RWPE1 (cell line): ENCODE measurements at places on chromosomes 3 and 15.
A peak's percentile ranks its signal among the peaks of the same experiment; 100 is the strongest.

- no peak for DNase-seq
Measured at GRCh38 chr15:28033443-28033842, 65.7 kb downstream of the OCA2 start.

- no peak for DNase-seq
Measured at GRCh38 chr3:4845882-4846281, 133.4 kb upstream of the BHLHE40 start.

DNA sequence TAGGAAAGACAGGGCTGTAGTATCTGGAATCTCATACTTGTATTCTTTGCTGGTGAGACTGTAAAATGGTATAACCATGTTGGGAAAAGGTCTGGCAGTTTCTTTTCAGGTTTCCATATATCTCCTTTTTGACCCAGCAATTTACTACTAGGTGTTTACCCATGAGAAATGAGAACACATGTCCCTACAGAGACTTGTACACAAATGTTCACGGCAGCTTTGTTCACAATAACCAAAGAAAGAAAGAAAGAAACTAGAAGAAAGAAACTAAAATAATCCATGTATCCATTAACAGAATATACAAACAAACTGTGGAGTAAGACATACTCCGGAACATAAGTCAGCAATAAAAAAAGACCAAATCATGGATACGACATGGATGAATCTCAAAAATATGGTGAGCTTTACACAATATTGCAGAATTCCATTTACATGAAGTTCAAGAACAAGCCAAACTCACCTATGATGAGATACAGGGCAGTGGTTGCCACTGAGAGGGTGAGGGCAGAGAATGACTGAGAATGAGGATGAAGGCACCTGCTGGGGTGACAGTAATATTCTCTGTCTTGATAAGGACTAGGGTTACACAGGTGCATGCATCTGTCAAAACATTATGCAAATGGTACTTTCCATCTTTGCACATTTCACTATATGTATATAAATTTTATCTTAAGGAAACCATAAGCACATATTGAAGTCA lies 2.7 kb downstream of the RFTN1 start:
- no peak for DNase-seq

- no peak for DNase-seq
Measured at GRCh38 chr3:104519468-104520227, 847.1 kb upstream of the ALCAM start.

GRCh38 chr3:126649556-126650092 lies 5.3 kb downstream of the TXNRD3 start:
- DNase-seq, result no peak

DNA sequence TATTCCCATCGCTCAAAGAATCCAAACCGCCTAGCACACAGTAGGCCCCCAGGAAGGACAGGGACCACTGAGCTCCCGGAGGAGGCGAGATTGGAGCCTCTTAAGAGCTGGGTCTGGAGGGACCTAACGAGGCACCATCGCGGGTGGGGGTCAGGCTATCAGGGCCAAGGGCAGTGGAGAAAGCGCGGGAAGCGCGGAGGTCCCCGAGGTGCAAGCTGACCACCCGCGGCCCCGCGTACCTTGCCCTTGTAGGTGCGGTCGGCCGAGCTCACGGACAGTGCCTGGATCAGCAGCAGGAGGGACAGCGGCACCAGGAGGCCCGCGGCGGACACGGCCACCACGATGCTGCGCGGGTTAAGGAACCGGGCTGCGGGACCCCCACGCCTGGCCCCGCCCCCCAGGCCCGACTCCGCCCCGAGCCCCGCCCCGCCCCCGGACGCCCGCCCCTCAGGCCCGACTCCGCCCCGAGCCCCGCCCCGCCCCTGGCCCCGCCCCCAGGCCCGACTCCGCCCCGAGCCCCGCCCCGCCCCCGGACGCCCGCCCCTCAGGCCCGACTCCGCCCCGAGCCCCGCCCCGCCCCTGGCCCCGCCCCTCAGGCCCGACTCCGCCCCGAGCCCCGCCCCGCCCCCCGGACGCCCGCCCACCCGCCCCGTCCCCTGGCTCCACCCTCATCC lies 3.9 kb downstream of the ZDHHC19 start:
- no peak for DNase-seq

GRCh38 chr3:186169379-186169778 lies 60.5 kb upstream of the ETV5 start:
- no peak for DNase-seq

DNA sequence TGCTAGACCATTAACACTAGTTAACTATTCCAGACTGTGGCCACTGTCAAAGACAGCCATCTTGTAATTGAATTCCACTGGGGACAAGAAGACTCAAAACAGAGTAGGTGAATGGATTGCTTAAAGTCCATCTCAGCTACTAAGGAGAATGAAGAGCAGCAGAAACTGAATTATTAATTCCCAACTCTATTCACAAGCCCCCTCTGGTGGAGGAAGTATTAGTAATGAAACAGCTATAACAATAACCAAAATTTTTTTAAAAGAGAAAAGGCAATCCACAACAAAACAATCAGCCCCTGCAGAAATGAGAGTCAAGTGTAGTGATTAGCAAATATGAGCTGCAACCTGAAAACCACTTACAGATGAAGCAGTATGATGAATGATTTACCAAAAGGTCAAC lies 302.8 kb downstream of the FHIT start:
- no peak for DNase-seq

DNA sequence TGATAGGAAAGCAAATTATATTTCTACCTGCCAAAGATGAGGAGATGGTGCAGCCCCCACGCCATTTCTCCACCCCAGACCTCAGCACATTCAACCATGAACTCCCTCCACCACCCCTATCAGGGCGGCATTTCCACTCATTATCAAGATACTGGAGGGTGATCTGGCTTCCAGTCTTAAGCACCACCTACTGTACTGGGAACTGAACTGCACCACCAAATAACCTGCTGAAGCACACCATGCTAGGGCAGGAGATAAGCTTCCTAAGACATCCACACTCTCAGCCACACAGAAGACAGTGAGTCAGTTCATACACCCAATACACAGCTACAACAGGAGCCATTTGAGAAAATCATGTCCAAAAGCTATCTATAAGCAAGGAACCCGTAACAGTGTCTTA lies 98.8 kb downstream of the FGF7 start:
- no peak for DNase-seq

GRCh38 chr15:90903733-90904536 lies 833 bp downstream of the MAN2A2 start:
- DNase-seq, result no peak

DNA sequence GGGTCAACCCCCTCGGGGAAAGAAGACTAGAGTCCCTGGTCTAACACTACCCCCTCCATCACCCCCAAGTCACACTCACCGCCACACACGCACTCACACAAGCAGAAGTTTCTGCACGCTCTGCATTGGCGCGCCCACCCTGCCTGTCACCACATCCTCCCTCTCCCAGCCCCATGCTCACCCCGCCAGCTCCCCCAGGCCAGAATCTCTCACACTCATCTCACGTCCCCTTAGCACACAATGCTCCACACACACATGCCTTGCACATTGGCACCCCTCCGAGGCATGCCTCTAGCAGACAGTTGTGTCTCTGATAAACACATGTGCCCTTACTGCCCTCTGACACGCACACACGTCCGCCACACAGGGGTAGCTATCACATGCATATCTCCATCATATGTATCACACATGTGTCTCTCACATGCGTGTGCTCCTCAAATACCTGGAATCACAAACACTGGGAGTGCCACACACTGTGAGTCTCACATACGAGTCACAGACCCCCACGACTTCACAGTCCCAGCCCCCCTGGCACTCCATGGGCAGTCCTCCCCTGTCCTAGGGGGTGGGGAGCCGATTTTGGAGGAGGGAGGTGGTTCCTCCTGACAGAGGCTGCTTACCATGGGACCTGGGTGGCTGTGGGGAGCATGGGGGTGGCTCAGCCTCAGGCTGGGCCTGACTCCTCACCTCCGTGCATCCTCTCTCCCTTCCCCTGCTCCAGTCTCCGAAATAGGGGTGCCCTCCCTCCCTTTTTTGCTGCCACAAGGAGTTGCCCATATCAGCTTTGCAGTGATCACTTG lies 898 bp downstream of the FBLN2 start:
- no peak for DNase-seq

DNA sequence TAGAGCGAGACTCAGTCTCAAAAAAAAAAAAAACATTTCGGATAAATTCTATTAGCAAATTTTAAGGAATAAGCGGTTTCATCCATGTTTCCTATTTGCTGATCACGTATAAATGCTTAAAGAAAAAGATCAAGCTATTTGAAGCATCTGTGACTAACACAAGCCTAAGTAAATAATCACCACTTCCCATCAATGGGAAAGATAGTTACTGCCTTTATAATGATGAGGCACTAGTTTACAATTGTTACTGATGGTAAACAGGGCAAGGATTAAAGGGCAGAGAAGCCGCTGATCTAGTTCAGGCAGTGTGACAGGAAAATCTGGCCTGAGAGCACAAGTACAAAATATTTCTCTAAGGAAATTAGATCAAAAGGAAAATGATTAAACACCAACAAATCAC lies 13.7 kb downstream of the CLPX start:
- no peak for DNase-seq

DNA sequence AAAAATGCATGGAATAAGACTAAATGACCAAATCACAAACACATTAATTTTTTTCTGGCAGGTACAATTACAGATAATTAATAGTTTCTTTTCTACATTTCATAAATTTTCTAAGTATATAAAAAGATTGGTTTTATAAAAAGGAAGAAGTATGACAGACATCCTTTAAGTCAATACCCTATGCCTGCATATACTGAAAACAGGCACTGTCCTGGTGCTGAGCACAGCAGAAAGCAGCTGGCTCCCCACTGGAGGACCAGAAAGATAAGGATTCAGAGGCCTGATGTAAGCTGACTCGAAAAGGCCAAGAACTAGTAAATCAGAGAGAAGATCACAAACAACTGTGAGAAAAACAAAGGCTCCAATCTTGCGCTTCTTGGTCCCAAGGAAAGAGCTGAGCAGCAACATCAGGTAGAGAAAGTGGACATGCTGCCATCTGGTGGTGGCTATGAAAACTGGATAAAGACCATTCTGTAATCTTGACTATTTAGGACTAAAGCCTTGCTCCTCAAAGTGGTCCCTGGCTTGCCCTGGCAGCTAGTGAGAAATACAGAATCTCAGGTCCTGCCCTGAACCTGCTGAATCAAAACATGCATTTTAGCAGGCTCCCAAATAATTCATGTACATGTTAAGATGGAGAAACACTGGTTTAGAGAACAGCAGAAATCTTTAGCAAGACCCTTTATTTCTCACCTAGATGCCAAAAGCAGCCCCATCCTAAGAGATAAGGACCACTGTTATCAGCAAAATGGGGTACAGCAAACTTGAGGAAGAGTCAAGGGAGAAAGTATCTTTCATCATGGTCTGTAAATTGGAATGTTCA lies 76.0 kb downstream of the TRANK1 start:
- DNase-seq, result peak; percentile 34

DNA sequence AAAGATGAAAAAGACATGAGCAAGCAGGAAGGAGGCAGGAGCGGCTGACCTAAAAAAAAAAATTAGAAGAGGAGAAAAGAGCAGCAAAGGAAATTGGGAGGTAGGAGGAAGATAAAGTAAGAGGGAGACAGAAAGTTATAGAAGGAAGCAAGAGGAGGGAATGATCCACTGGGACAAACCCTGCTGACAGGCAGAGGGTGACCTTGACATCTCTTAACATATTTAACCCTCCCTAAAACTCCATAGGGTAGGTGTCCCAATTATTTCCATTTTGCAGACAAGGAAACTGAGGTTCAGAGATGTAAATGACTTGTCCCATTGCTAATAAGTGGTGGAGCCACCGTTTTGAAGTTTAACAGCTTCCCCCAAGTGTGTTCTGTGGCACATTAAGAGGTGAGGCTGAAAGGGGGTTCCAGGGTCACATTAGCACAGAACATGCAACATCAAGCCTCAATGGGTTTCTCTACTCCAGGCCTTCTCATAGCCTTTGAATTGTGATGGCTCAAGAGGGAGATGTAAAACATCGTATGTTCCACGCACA lies 37.4 kb upstream of the PRICKLE2 start:
- DNase-seq, result no peak

DNA sequence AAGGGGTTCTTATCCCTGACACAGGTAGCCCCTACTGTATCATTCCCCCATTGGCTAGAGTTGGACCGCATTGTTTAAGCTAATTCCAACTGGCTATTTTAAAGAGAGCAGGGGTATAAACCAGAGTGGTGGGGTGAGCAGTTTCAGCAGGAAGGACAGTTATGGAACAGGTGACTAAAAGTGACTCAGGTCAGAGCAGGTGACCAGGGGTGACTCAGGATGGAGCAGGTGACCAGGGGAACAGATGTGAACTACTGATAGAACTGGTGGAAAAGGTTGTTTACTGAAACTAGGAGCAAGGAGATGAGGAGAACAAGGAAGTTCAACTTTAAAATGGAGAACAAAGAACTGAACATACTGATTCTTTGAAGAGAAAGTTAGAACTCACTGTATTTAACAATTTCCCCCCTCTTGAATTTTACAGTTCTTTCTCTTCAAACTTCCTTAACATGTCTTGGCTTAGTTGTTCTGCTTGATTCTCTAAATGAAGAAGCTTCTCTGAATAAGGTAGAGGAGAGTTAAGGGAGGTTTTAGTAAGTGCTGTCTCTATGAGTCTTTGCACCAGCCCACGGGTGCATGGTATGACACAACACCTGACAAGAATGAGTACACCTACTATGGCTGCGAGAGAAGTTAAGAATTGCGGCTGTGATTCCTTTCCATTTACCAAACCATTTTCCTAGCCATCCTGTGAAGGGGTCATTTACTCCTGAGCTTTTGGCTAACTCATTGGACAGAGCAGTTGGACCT lies 83.4 kb upstream of the WNT7A start:
- no peak for DNase-seq

GRCh38 chr3:10305331-10305902 lies 12.7 kb upstream of the GHRL start:
- DNase-seq, result no peak

GRCh38 chr15:67433495-67434099 lies 87.3 kb upstream of the C15orf61 start:
- peak; percentile 63 for DNase-seq

DNA sequence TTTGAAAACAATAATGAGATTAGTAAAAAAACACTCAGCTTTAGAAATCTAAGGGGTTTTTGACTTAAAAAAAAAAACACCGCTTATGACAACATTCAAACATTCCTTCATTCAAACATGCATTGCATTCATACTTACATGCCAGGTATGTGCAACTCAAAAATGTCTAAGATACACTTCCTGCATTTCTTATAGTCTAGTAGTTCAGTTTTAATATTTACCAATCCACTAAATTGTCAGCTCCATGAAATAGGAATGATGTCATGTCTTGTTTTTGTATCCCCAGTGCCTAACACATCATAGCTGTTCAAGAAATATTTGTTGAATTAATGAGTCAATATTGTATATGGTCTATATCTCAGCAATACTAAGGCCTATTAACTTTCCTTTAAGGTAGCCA lies 51.7 kb downstream of the EIF4E3 start:
- DNase-seq, result no peak

- no peak for DNase-seq
Measured at GRCh38 chr3:37739579-37740290, 121.9 kb upstream of the CTDSPL start.

- DNase-seq, result no peak
Measured at GRCh38 chr15:76871930-76872329, 33.2 kb downstream of the SCAPER start.

DNA sequence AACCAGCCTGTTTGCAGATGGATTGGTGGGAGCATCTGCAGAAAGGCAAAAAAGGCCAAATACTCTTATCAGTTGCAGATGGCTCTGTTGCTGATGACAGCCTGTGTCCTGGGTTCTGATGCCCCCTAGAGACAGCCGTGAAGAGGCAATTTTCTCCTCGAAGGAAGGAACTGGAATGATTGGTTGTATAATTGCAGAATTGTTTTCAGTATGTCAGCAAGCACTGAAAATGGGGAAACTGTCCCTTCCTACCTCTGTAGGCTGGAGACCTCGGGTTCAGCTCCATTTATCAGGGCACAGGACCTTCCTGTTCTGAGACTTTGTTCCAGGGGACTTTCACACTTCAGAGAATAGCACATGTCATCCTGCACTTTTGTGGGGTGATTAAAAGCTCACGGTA lies 103.0 kb downstream of the PGPEP1L start:
- DNase-seq, result peak; percentile 58
